Spleen (tissue), 13 donors: ENCODE measurements at places on chromosomes 7 and 10. TPM values are rescaled to one million over a fixed set of nuclear protein-coding genes. Genes with fewer than 3 reads are reported as not detected.
A peak's percentile ranks its signal among the peaks of the same experiment; 100 is the strongest.

The TMEM273 gene
- total RNA-seq = 25.6 TPM

- peak; percentile 91 for DNase-seq
Observed at GRCh38 chr10:75399461-75400162, 2.0 kb downstream of the ZNF503 start.

The CYP3A4 gene
- not detected for total RNA-seq

DNA sequence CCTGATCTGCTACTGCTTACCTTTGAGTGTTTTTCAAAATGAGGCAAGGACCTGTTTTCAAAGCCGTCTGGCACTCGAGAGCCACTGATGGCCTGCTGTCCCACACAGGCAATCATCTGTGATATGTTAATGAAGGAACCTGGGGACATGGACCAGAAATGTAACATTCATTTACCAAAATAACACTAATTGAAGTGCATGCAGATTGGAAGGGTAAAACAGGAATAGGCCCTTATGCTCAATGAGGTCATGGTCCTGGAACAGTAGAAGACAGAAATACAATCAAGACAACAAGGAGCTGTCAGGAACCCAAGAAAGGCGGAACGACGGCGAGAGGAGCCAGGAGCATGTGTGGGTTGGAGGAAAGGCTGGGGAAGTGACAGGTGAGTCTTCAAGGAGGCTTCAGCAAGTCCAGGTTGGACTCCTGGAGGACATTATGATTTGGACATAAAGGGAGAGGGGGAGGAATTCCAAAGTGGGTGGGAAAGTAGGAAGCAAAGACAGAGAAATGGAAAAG, 28.3 kb downstream of the POLR3A start:
- no peak for DNase-seq

- no peak for DNase-seq
Observed at GRCh38 chr7:98638853-98639252, 21.8 kb downstream of the NPTX2 start.

DNA sequence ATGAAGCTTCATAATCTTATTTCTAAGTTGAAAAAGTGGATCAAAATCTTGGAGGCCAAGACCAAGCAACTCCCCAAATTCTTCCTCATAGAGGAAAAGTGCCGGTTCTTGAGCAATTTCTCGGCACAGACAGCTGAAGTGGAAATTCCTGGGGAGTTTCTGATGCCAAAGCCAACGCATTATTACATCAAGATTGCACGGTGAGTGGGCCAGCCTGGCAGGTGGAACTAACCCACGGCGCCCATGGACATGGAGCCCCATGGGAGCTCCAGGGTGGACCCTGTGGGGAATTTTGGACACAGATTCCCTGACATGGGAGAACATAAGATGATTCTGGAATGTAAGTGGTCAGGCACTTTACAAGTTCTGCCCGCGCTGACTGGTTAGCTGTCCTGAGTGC, 125.9 kb downstream of the TRRAP start:
- DNase-seq = no peak

The SP8 gene
- total RNA-seq = not detected

DNA sequence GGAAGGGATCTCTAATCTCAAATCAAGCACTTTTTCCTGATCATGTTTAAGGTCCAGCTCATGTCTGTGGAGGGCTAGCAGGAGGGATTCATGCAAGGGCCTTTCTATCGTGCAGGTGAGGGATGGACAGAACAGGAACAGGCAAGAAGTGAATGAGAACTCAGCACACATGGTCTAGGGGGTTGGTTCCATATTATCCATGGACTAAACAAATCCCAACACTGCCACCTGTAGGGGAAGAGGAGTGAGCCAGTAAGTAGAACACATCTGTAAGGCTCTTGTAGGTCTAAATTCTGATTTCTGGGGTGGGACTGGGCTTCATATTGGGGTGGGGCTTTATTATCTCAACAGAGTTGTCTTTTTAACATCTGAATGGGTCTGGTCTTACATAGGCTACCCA, 138.0 kb upstream of the TARP start:
- no peak for DNase-seq

The FGL2 gene
- total RNA-seq = 97.8 TPM

DNA sequence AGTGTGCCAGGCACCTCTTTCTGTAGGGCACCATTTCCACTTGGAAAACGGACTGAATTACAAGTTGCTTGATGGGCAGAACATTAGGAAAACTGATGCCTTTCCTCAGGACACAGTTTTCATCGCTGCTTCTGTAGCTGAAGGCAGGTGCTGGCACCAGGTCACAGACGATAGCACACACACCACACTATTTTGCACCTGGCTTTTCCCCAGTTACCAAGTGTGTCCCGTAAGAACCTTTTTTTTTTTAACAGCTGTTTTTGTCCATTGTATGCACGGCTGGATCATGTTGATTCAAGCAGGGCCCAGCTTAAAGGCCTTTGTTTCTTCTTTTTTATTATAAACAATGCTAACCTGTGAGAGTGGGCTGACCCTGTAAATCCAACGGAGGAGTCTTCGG, 1.3 kb upstream of the GET4 start:
- no peak for DNase-seq

DNA sequence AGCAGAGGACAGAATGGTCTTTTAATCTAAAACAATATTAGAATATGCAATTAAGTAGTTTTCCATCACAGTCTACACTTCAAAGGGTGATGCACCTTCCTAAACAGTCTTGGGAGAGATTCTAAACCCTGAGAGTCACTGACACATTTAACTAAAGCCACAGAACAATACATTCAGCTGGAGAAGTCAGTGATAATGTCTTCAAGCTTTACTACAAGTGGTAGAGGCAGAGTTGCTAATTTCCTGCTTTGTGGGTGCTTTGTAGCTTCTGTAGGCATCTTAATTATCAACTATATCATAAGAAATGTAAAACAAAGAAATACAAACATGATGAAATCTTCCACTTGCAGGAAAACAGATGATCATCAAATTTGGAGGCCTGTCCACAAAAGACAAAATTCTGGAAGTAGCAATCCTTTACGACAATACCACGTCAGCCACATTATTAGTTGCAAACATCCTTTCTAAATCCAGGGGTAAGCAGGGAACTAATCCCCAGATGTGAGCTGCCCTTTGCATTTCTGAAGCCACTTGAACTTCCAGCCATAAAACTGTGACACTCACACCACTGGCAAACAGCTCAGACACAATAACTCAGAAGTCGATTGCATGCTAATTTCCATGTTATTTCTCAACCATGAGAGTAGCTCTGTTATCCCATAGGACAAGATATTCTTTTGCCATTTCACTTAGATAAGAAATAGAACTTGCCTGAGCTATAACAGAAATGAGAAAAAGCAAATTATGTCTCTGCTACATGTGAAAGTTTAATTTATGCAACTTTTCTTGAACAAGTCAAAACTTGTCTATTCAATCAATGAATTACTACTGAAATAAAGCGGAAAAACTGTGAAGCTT, 212.2 kb downstream of the FAM107B start:
- no peak for DNase-seq

DNA sequence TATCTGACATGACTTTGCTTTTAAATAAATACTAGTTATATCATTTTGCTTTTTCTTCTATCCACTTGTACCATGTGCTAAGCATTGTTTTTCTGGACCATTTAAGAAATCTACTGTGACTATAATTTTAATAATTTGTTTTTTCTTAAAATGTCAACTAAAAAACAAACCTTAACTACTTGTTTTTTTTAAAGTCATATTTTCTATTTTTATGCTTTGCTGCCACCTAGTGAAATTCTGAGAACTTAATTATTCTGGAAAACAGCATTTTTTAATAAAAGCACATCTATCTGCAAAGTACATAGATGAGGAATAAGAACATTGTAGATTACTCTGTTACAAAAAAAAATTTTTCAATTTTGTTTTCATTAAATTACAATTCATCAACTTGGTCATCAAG, 47.4 kb downstream of the ORC5 start:
- no peak for DNase-seq

The DIP2C gene
- total RNA-seq = 6.9 TPM

GRCh38 chr7:98745722-98746318, 124.0 kb downstream of the TMEM130 start:
- peak; percentile 91 for DNase-seq

DNA sequence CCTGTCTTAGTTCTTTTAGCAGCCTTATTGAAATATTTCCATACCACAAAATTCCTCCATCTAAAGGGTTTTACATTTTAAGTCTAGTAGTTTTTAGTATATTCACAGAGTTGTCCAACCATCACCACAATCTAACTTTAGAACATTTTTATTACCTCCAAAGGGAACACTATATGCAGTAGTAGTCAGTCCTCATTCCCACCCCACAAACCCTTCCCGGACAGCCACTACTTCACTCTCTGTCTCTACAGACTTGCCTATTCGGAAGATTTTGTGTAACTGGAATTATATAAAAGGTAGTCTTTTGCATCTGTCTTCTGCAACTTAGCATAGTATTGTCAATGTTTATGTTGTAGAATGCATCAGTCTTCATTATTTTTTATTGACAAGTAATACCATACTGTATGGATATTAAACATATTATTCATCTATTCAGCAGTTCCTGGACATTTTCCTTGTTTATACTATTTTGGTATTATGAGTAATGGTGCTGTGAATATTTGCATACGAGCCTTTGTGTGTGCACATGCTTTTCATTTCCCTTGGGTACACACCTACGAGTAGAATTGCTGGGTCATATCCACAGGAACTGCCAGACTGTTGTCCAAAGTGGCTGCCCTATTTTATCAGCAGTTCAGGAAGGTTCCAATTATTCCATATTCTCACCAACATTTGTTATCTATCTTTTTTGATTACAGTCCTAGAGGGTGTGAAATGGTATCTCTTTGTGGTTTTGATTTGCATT, 60.9 kb upstream of the LANCL2 start:
- DNase-seq = no peak

DNA sequence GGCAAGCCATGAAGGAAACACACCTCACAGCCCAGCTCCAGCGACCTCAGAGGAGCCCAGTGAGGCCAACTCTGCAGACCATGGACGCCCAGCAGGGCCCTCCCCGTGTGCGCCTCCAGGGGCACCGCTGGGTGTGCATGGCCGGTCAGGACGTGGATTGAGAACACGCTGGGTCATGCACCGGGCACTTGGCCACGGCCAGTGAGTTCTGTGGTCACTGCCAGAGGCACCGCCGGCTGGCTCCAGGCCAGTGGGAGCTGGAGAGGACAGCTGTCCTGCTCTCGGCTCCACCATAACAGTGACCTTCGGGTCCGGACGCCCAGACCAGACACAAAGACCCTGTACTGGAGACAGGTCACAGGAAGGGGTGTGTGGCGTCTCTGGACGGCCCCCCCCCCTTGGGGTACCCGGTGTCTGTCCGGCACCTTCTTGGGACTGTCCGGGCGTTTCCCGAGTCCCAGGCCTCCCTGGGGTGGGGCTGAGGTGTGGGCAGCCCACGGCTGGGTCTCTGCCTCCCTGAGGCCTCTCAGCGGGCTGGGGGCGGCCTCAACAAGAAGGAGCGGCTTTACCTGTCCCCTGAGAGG, 50.4 kb upstream of the NKX6-2 start:
- DNase-seq = peak; percentile 76

GRCh38 chr10:14478604-14479003, 147.9 kb upstream of the FRMD4A start:
- DNase-seq = no peak

The ABCC2 gene
- 1.3 TPM for total RNA-seq

The LIPF gene
- not detected for total RNA-seq

GRCh38 chr7:65295409-65295808, 78.2 kb upstream of the ZNF92 start:
- DNase-seq = no peak

DNA sequence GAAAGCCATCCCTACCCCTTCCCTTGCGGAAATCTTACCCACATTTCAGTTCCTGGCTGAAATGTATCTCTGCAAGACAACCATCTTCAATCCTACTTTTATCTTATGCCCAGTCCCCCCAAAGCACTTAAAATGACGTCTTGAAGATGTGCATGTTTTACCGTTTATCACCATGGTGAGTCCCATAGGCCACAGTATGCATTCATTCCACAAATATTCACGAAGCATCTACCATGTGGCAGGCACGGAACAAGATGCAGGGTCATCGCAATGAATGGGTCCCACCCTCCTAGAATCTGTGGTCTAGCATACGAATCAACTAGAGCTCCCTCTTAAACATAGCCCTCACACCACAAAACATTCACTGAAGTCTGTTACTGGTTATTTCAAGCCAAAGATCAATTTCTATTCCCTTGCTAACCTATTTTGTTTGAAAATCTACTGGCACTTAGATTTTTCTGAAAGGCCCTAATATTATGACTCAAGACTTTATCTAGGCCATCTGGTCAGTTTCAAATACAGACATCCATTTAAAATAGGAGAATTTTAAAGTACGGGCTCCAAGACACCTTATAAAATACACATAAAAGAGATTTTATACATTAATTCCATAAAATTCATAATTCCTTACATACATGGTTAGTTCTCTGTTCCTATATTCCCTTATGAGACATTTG, 99.4 kb downstream of the PARD3 start:
- DNase-seq = no peak

GRCh38 chr7:131071786-131072504, 255.7 kb upstream of the MKLN1 start:
- DNase-seq = no peak

- DNase-seq = no peak
Observed at GRCh38 chr7:94366832-94367231, 27.9 kb upstream of the COL1A2 start.

The PRKAR2B gene
- 74.4 TPM for total RNA-seq
